ENCODE measurements at places on chromosomes 3 and 15.

- no peak for DNase-seq
These were observed 41.1 kb upstream of the NEDD4 start for GRCh38 chr15:56034514-56034913.

DNA sequence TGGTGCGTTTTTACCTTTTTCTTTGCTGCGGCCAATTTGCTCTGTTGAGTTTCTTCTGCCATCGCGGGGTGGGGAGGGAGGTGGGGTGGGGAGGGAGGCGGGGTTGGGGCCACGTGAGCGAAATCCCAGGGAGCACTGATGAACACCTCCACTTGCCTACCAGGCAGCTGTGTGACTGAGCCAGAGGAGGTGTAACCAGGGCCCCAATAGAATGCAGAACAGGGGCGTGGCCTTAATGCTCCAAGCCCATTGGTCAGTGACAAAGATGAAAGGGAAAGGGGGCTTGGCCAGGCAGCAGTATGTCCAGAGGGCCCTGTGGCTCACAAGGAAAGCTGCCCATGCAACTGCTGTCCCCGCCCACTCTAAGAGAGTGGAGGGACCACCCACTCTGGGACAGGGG, 21.4 kb upstream of the OR4F6 start:
- no peak for DNase-seq

- DNase-seq = no peak
These were observed 67.6 kb downstream of the SCN11A start for GRCh38 chr3:38984110-38984509.

- no peak for DNase-seq
These were observed 73.4 kb downstream of the NUP210 start for GRCh38 chr3:13346481-13347389.

- DNase-seq = no peak
These were observed 200.5 kb upstream of the TPM1 start for GRCh38 chr15:62841891-62842559.

- DNase-seq = no peak
These were observed 80.6 kb upstream of the ETV5 start for GRCh38 chr3:186189492-186189891.

- DNase-seq = no peak
These were observed 4.6 kb downstream of the EPM2AIP1 start for GRCh38 chr3:36988356-36988755.

GRCh38 chr15:93570527-93570926, 481.5 kb upstream of the RGMA start:
- DNase-seq = no peak

GRCh38 chr15:88995449-88995848, 82.3 kb upstream of the MFGE8 start:
- no peak for DNase-seq

GRCh38 chr3:76410762-76411281, 625.5 kb upstream of the ZNF717 start:
- DNase-seq = no peak

DNA sequence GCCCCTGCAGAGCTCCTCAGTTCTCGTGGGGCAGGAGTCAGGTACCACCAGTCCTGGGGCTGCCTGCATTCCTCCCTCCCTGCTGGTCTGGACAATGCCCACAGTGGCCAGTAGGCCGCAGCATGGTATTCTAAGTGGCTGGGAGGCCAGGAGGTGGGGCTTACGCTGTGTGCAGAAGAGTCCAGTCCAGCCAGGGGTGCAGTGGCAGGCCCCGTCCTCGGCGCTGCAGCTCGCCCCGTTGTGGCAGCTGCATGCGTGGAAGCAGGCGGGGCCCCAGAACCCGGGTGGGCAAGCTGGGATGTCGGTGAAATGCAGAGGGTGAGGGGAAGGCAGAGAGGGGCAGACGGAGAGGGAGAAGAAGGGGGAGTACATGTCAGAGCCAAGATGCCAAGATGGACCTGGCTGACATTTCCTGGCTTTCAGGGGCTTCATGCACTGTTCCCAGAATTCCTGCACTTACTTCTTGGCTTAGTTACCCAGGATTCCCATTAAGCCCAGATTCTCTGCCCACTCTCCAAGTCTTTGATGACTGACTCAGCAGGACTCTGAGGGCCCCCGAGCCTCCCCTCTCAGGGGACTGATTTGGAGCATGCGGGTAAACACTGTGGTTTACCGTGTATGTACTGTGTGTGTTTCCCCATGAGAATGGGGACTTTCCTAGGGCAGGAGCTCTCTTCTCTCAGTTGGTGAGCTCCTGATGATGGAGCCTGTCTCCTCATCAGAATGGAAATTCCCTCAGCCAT, 47.5 kb downstream of the RAB11A start:
- DNase-seq = no peak

DNA sequence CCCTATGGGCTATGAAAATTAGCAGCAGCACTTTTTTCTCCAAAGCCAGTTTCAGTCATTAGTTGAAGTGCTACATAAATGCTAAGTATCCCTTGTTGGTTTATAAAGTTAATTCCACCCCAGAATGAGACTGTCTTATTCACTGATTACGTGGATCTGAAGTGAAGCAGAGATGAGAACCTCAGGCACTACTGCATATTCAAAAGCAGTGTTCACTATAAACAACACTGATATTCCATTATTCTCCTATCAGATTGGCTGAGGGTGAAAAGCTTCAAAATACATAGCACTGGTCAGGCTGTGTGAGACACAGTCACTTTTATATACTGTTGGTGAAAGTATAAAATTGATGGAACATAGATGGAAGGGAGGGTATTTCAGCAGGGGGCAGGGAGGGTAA, 395.7 kb upstream of the RARB start:
- DNase-seq = no peak

DNA sequence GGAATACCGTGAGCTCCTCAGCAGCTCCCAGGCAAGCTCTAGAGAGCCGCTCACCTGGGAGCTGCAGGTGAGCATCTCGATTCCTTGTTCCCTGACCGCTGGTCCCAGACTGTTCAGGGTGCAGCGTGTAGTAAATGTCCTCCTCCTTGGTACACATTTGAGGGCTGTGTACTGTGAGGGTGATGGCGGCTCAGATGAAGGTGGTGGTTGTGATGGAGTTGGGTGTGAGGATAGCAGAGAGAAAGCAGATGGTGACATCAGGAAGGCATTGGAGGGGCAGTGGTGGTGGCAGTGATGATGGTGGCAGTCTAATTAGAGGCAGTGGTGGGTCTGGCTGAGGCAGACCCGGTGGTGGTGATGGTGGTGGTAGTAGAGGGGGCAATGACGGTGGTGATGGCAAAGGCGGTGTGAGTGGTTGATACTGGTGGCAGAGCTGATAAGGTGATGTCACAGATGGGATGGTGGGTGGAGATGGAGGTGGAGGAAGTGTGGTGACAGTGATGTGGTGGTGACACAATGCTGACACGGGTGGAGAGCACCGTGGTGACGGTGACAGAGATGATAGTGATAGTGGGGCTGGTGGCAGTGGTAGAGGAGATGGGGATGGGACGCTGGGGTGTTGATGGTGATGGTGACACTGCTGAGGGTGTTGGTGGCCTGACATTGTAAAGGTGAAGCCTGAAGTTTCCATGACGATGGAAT, at the start of gene DNAJB8:
DNAJB8 (minus strand) TSS at position 51 of the 702 bp plus-strand sequence. CDS start 3,645 bp downstream, outside the sequence.
- DNase-seq = no peak

- DNase-seq = no peak
These were observed 409.7 kb downstream of the SOX2 start for GRCh38 chr3:182121401-182121800.

- DNase-seq = no peak
These were observed 741.0 kb downstream of the MCTP2 start for GRCh38 chr15:94972314-94972713.

DNA sequence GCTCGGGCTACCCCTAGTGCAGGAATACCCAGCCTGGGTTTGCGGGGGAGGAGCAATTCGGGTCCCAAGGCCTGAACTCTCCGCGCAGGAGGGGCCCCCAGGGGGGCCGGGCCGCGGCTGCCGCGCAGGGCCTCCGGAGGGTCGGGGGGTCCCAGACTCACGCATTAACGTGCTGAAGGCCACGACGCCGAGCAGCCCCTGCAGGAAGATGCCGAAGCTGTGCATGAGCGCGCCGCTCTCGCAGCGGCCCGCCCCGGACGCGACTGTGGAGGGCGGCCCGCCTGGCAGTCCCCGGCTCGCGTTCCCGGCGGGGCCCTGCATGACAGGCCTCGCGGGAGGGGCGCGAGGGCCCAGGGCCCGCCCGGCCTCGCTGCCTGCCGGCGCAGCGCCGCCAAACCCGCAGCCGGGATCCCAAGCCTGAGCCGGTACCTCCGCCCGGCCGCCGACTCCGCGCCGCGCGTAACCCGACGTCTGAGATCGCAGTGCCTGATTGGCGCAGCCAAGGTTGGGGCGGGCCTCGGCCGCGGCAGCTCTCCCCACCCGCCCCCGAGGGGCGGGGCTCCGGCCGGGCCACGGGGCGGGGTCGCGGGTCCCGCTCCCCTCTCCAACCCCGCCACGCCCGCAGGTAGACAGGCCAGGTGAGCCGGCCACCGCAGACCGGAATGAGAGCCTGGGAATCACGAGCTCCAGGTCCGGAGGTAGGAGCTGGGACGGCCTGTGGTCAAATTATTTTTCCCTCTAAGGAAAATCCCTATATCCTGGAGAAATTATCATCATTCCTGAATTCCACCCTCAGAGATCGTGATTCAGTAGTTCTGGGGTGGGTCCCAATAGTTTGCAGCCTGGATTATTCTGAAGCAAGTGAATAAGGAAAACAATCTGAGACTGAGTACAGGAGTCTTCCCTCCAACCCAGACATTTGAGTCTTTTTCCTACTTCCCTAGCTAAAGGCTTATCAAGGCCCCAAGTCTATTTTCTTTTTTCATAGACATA, at the start of gene STIMATE:
STIMATE (minus strand) TSS at position 419 of the 993 bp plus-strand sequence; CDS start at position 321, 98 bp downstream.
- DNase-seq = no peak

DNA sequence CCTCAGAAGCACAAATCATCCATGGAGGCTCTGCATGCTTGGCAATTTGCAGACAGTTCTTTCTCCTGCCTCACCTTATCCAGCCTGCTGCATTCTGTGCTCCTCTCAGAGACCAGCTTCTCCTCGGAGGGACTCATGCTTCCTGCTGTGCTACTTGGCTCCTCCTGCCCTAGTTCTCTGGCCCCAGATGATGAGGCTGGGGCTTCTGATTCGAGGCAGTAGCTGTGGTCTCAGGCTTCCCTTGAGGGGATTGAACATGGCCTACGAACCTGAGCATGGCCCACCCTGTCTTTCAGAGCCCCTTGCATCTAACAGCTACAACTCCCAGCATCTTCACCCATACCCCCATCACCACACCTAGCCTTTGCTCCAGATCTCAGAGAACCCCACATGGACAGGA, 6.7 kb downstream of the VIPR1 start:
- no peak for DNase-seq

GRCh38 chr3:177992993-177993970, 543.0 kb upstream of the KCNMB2 start:
- no peak for DNase-seq

- no peak for DNase-seq
These were observed 53.0 kb downstream of the SLC6A1 start for GRCh38 chr3:11045536-11045935.

DNA sequence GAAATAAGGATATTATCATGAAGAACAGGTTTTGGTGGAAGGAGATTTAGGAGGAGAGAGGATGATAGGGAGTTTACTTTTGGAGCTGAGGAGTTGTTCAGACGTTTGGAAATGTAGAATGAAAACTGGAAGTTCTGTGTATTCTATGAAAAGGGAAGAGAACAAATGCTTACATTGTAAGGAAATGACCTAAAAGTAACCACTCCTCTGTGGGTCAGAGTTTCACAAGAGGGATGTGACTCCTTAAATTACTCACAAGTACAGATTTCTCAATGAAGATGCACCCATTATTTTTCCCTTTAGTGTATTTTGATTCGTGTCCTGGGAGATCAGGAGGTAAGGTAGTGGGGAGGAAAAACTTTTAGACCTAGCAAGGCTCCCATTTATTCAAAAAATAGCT, 4.0 kb downstream of the RNF13 start:
- DNase-seq = no peak

DNA sequence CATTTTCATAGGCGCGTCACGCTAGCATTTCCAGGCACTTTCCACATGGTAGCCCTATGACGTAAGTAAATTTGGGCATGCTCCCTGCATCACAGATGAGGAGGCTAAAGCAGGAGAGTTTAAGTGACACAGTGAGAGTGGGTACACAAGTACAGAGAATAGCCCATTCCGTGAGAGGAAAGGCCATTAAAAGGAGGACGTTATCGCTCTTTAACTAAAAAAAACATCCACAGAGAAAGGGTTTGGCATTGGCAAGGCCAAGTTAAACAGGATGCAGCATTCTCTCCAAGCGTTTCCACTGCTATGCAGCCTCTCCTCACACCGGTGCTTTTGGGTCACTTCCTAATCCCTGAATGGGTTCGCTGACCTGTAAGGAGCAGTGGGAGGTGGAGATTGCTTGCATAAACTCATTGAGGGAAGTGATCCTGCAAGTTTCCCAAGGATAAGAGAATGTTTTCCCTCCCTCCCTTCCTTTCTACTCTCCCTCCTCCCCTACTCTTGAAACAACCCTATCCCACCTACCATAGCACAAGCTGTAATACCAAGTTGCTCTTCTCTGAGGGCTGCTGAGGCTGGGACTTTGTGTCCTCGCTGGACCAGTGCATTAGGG, 147.7 kb downstream of the VGLL4 start:
- DNase-seq = no peak

- DNase-seq = no peak
These were observed 19.1 kb upstream of the RAP2B start for GRCh38 chr3:153142961-153143360.

DNA sequence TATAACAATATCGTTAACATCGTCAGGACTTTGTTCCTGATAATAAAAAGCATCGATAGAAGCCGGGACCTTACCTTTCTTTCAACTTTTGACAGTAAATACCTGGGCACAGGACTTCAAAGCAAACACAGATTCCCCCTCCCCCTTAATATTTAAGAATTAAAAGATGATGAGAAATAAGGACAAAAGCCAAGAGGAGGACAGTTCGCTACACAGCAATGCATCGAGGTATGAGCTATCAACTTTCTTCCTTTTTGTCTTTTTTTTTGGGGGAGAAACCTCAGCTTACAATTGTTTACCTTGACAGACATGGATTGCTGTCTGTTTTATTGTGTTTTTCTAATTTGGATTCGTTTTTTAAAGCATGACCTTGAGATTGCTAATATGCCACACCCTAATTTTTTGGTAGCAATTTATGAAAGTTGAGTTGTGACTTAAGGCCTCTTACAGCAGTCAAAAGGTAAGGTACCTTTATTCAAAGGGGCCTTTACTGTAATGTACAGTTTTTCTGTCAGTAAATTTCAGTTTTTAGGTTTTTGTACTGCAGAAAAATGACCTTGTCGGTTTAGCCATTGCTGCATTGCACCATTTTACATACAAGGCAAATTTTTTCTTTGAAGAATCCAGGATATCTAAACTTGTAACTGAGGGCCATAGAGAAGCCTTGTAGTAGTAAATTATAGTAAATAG, 1.1 kb downstream of the CHD2 start:
- DNase-seq = no peak
